Fibroblast of the aortic adventitia (primary cell): ENCODE measurements at places on chromosomes 11 and 22.

DNA sequence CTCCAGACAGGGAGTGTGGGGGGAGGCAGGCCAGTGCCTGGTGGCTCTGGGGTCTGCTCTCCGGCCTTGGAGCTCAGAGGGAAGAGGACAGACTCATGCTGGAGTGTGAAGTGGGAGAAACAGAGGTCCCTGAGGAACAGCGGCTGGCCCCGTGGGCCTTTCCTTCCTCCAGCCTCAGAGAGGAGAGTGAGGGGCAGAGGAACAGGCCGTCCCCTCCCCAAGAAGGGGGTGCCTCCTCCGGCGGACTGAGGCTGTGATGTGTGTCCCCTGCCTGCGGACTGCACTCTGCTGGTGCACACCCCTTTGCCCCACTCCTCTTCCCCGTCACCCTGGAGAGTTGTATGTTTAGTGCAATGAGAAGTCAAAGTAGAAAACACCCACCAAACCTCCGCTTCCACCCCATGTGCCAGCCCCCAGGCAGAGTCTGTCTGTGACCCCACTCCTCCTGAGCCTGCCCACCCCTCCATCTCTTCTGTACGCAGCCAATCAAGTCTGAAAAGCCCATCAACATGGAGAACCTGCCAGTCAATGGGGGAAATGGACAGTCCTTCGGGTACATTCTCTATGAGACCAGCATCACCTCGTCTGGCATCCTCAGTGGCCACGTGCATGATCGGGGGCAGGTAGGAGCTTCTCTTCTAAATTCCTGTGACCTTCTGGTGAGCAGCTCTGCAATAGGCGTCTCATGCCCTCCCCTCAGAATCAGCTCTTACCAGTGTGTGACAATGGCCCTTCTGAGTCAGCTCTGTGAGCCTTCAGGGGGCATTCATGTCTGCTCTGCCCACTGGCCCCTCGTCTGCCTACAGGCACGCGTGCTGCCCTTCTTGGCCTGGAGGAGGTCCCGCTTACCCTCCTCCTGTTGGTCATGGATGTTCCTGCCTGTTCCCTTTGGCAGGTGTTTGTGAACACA is 39.0 kb downstream of the GLB1L2 start:
- DNase-seq: no peak

DNA sequence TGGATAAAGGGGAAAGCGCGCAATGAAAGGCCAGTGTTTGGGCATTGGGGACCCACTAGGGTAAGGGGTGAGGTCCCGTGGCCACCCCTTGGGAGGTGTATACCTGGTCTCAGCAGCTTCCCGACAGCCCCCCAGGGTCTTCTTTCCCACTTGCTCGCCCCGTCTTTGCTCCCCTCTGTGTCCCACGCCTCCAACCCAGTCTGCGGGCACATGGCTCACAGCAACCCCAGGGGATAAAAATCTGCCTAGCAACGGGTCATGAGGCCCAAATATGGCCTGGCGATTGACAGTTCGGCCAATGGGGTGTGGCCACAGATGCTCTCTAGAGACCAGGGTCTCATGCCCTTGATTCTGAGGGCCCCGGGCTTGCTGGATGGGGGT is 41.6 kb downstream of the AHNAK start:
- no peak for DNase-seq

- DNase-seq: no peak
Observed at GRCh38 chr22:50011447-50012210, 936 bp downstream of the IL17REL start.

GRCh38 chr11:37333345-37333744 is 735.3 kb upstream of the RAG2 start:
- DNase-seq: no peak

DNA sequence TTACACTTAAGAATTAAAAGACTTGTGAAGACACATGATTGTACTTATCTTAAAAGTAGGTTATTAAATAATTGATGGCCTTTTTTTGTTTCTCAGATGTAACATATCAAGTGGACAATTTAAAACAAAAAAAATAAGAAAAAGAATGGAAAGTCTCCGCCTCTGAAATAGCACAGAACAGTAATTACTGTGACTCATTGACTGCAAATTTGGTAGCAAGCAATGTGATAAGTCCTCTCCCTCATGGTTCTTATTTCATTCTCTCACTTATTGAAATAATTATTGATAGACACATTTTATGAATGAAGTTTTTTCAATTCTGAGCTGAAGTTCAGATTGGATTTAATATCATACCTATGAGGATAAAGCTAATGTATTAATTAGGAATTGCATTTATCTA is 717.9 kb upstream of the LUZP2 start:
- no peak for DNase-seq

- no peak for DNase-seq
Observed at GRCh38 chr11:9840460-9841004, 176.7 kb downstream of the SWAP70 start.

DNA sequence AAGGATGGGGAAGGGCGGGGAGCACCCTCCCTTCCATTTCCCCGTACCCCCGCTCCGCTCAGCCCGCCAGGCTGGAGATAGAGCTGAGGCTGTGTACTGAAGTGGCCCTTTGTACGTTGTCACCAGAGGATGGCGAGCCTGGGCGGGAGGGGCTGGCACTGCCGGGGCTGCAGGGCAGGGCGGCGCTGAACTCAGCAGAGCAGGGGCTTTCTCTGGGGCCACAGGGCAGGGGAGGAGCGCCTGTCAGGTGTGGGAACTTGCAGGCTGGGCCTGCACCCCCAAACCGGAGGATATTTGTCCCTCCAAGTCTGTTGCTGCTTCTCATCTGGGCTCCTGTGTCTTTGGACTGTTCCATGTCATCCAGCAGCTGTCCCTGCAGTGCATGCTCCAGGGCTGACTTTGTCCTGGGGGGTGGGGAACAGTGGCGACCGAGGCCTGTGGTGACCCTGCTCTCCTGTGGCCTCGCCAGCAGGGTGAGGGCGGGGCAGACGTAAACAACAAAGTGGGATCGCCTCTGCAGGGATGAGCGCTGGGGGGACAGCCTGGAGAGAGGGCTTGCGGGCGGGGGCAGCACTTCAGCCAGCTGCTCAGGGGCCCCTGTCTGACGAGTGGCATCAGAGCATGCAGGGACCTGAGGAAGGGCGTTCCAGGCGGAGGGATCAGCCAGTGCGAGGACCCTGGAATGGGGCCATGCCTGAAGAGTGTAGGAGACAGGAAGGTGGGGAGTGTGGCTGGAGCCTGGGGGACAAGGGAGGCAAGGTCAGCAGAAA is 13.1 kb downstream of the MGAT3 start:
- DNase-seq: no peak
